ENCODE measurements at places on chromosomes 5 and 9.

GRCh38 chr9:126915281-126915816 lies 767 bp downstream of the RALGPS1 start:
- no peak overlapping the region for H3K27ac ChIP-seq
- H3K36me3 ChIP-seq: no peaks in the 10 kb centered on the region
- DNase-seq: no peak
- no peak overlapping the region for H3K4me3 ChIP-seq
- H3K4me1 ChIP-seq: peaks cover 7% of the 10 kb centered on the region

- H3K27me3 ChIP-seq: peaks cover 2% of the 10 kb centered on the region
- H3K4me1 ChIP-seq: no peaks in the 10 kb centered on the region
- DNase-seq: no peak
- no peak overlapping the region for H3K27ac ChIP-seq
- no peaks in the 10 kb centered on the region for H3K36me3 ChIP-seq
- no peak overlapping the region for H3K4me3 ChIP-seq
These were observed 29.3 kb upstream of the CLPTM1L start for GRCh38 chr5:1374030-1374678.

GRCh38 chr5:123448017-123448617 lies 24.9 kb upstream of the CEP120 start:
- no peak overlapping the region for H3K27ac ChIP-seq
- no peak overlapping the region for H3K4me3 ChIP-seq
- peaks cover 11% of the 10 kb centered on the region for H3K4me1 ChIP-seq
- DNase-seq: no peak
- no peaks in the 10 kb centered on the region for H3K36me3 ChIP-seq

DNA sequence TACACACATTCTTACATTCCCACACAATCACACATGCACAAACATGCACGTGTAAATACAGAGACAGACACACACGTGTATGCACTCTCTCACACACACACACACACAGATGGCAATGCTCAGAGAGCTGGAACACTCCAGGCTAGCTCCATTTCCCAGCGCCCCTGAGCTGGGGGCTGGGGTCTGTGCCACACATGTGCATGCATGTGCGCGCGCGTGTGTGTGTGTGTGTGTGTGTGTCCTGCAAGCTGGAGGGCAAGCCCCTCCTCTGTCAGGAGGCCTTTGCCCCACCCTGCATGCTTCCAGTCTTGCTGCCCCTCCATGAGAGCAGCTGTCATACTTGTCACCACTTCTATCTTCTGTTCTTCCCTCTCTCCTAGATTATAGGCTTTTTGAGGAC lies 16.6 kb upstream of the S1PR3 start:
- no peaks in the 10 kb centered on the region for H3K36me3 ChIP-seq
- DNase-seq: no peak
- H3K27me3 ChIP-seq: no peaks in the 10 kb centered on the region
- H3K4me1 ChIP-seq: no peaks in the 10 kb centered on the region

DNA sequence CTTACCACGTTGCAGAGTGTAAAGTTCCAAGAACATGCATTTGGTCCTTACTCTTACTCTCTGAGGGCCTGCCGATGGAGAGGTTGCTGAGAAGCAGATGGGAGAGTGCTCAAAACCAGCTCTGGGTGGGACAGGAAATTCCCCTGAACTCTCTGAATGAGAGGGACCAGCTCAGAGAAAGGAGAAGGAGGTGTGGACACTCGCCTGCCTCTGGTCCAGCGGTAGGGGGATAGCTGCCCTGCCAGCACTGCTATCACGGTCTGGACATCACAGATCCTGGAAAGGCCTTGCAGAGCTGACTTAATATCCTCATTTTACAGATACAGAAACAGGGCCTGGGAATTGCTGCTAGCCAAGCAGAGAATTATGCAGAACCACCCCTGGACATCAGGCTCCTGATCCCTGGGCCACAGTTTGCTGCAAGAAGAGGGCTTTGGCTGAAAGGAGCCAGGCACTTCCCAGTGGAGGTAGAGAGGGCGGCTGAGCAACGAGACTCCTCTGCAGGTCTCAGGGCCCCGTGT lies 4.9 kb downstream of the TRAF1 start:
- H3K36me3 ChIP-seq: no peaks in the 10 kb centered on the region
- H3K27me3 ChIP-seq: no peaks in the 10 kb centered on the region
- no peak overlapping the region for H3K4me3 ChIP-seq
- peaks cover 13% of the 10 kb centered on the region for H3K4me1 ChIP-seq
- no peak overlapping the region for H3K27ac ChIP-seq

- no peaks in the 10 kb centered on the region for H3K27me3 ChIP-seq
- DNase-seq: no peak
- H3K36me3 ChIP-seq: no peaks in the 10 kb centered on the region
- no peak overlapping the region for H3K27ac ChIP-seq
- H3K4me1 ChIP-seq: no peaks in the 10 kb centered on the region
These were observed 237.4 kb upstream of the DMAC1 start for GRCh38 chr9:8036914-8037524.

- no peaks in the 10 kb centered on the region for H3K27me3 ChIP-seq
- no peak overlapping the region for H3K27ac ChIP-seq
- H3K4me3 ChIP-seq: peak overlapping the region; percentile 36
- peaks cover 43% of the 10 kb centered on the region for H3K36me3 ChIP-seq
These were observed 73.5 kb downstream of the LNPEP start for GRCh38 chr5:97009212-97009898.

DNA sequence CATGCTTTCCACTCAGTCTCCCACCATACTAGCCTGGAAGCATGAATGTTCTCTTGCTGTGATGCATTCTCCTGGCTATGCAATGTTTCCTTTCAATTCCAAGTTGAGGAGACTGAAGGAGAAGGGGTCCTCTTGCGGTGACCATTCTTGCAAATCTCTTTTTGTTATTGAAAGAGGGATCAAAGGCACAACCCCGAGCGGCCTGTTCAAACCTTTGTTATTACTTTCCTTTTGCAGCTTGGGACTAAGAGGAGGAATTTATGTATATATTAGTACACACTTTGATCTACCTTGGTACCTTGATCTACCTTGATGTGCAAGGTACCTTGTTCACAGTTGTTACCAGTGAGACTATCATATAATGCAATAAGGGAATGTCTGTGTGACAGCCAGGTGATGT lies 147.3 kb downstream of the KCTD16 start:
- no peaks in the 10 kb centered on the region for H3K4me1 ChIP-seq
- no peak overlapping the region for H3K27ac ChIP-seq
- H3K27me3 ChIP-seq: no peaks in the 10 kb centered on the region
- no peak for DNase-seq

- no peak for DNase-seq
- H3K27ac ChIP-seq: no peak overlapping the region
- H3K4me1 ChIP-seq: peaks cover 17% of the 10 kb centered on the region
These were observed 3.3 kb upstream of the CLTA start for GRCh38 chr9:36187414-36187813.

DNA sequence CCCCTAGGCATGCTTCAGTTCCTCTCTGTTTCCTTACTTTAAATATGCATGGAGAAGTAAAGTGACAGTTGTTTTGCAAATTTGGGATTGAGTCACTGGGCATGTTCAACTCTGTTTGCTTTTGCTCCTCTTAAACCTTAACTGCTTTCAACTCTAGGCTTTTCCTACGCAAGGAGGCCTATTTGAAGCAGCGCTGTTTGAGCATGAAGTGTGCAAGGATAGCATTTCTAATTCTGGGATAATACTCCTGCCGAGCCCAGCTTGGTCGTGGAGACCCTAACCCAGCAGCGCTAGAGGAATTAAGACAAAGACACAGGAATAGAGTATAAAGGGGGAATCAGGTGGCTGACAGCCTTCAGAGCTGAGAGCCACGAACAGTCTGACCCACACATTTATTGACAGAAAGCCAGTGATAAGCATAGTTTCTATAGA lies 803.4 kb upstream of the CDH10 start:
- no peak overlapping the region for H3K27ac ChIP-seq
- no peak overlapping the region for H3K4me3 ChIP-seq
- no peaks in the 10 kb centered on the region for H3K27me3 ChIP-seq
- H3K36me3 ChIP-seq: no peaks in the 10 kb centered on the region
- no peaks in the 10 kb centered on the region for H3K4me1 ChIP-seq

DNA sequence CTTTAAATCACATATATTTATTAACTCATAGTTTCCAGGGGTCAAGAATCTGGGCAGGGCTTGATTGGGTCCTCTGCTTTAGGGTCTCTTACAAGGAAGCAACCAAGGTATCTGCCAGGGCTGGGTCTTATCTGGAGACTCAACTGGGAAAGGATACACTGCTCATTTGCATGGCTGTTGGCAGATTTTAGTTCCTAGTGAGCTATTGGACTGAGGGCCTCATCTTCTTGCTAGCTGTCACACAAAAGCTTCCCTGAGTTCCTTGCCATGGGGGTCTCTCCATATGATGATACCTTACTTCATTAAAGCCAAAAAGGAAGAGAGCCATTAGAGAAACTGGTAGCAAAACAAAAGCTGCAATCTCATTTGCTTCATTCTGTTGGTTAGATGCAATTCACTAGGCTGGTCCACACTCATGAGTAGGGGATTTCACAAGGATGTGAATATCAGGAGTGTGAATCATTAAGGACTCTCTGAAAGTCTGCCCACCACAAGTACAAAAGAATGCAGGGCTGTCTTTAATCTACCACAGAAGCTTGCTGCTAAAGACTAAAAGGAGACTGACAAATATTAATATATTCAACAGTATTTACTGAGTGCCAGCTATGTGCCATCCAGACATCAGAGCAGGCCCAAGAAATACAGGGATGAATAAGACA lies 42.0 kb upstream of the TIMD4 start:
- no peaks in the 10 kb centered on the region for H3K36me3 ChIP-seq
- H3K4me1 ChIP-seq: no peaks in the 10 kb centered on the region
- no peak overlapping the region for H3K27ac ChIP-seq
- no peak for DNase-seq

GRCh38 chr9:98899408-98900056 lies 44.2 kb upstream of the COL15A1 start:
- no peaks in the 10 kb centered on the region for H3K27me3 ChIP-seq
- H3K4me3 ChIP-seq: no peak overlapping the region
- DNase-seq: no peak
- H3K27ac ChIP-seq: no peak overlapping the region
- no peaks in the 10 kb centered on the region for H3K36me3 ChIP-seq

DNA sequence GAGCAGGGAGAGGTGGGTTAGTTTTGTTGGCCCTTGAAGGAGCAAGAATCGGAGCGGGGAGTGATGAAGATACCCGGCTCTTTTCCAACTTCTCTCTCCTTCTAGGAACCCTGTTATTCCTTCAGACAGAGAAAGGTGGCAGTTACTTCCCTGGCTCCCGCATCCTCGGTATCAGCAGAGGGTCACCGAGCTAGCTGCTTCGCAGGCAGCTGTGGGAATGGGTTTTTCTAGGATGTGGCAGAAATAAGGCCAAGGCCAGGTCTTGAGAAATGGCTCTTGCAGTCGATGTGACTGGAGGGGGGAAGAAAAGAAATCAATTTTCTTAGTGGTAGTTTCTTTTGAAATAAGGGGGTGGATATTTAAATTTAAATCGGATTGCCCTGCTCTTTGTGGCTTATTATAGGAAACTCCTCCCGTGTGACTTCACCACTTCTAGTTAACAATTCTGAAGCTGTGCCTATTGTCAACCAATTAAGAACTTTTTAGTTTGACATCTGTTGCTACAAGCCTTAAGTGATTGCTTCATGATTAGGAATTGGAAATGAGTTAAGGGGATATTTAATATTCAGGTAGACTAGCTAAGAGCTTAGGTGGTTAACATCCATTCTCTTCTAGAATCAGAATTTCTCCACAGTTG lies 1.4 kb downstream of the SAP30L start:
- no peaks in the 10 kb centered on the region for H3K27me3 ChIP-seq
- peaks cover 34% of the 10 kb centered on the region for H3K4me1 ChIP-seq
- H3K4me3 ChIP-seq: peak overlapping the region; percentile 91
- DNase-seq: no peak

GRCh38 chr5:50751064-50751657 lies 84.7 kb downstream of the PARP8 start:
- peaks cover 4% of the 10 kb centered on the region for H3K4me1 ChIP-seq
- peaks cover 4% of the 10 kb centered on the region for H3K36me3 ChIP-seq
- H3K27ac ChIP-seq: no peak overlapping the region
- peak; percentile 35 for DNase-seq
- no peaks in the 10 kb centered on the region for H3K27me3 ChIP-seq

DNA sequence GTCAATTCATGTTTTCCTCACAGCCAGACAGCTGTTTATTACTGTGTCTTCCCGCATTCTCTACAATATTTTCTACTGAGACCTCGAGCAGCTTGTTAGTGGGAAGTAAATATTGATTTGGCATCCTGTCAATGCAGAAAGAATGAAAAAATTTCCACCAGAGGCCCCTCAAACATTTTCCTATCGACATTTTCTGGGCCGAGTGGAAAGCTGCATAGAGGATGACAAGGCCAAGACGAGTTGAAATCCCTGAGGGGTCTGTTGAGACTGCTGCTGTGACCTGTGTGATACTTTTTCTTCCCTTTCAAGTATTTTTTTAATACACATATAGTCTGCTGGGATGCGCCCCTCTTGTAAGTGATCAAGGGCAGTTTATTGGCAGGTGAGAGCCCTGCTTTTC lies 91.4 kb upstream of the SH3GL2 start:
- H3K36me3 ChIP-seq: peaks cover 20% of the 10 kb centered on the region
- no peaks in the 10 kb centered on the region for H3K4me1 ChIP-seq
- H3K27ac ChIP-seq: no peak overlapping the region
- DNase-seq: no peak
- H3K4me3 ChIP-seq: no peak overlapping the region

GRCh38 chr9:113026200-113026599 lies 14.2 kb upstream of the ZNF883 start:
- no peaks in the 10 kb centered on the region for H3K4me1 ChIP-seq
- H3K27ac ChIP-seq: no peak overlapping the region
- H3K36me3 ChIP-seq: no peaks in the 10 kb centered on the region
- H3K27me3 ChIP-seq: no peaks in the 10 kb centered on the region

DNA sequence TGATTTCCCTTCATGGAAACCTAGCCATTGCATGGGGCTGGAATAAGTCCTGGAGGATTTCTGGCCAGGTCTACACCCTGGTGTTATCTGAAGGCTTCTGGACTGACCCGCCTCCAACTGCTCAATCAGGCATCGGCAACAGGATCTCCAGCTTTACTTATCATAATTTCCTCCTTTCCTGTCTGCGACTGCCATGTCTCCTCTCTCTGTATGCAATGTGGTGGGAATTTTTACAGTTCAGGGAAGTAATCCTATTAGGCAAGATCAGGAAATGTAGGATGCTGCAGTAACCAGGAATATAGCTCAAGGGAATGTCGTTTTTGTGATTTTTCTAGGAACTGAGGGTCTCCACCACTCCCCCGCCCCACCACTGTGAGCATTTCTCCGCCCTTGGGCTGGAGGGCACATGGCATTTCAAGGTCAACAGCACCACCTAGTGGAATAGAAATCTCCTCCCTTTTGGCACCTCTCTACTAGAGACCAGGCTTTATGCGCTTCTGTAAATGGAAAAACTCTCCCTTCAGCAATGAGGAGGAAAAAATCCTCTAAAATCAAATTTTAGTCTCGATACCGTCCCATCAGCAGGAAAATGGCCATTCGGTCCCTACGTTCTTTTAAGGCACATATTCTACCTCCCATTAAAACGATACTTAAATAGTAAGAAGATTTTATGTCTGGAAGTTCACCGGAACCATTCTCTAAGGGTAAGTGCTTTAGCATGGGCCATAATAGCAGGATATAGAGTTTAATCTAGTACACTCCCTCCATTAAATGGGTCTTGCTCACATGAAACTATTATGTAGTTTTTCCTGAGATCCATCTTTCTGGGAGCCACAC lies 93.0 kb downstream of the YTHDC2 start:
- no peaks in the 10 kb centered on the region for H3K36me3 ChIP-seq
- no peak overlapping the region for H3K4me3 ChIP-seq
- H3K27ac ChIP-seq: no peak overlapping the region
